GM19239 (cell line): ENCODE measurements at places on chromosomes 12 and 14.

DNA sequence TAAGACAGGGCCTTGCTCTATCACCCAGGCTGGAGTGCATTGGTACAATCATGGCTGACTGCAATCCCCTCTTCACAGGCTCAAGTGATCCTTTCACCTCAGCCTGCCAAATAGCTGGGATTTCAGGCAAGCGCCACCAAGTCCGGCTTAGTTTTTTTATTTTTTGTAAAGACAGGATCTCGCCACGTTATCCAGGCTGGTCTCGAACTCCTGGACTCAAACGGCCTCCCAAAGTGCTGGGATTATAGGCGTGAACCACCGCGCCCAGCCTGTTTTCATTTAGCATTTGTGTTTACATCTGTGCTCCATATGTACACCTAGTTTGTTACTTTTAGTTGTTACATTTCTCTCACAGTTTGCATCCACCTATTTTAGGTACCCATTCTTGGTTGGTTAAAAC is 32.5 kb upstream of the LIMA1 start:
- no peak for DNase-seq

GRCh38 chr12:113619202-113619601 is 147.5 kb upstream of the LHX5 start:
- no peak for DNase-seq

DNA sequence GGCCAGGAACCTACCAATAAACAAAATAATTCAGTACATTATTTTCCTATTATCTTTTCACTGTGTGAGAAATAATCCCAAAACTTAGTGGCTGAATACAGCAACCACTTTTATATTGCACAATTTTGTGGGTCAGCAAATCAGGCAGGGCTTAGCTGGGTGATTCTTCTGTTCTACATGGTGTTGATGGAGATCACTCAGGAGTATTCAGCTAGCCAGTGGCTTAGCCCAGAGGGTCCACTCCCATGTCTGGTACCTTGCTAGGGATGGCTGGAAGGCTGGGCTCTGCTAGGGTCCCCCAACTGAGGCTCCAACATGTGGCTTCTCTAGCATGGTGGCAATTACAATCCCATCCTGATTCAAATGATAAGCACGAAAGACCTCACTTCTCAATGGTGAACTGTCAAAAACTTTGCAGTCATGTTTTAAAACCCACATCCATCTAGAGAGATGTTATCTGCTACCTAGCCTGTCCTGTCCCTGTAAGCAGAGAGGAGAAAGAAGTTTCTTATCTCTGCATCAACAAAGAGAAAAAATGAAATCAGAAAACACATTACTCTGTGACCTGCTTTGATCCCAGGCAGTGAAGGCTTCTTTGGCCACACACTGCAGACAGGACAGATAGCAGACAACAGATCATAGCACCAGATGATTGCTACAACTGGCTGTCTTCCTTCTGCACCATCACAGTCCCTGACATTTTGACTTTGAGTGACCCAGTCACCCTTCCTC is 51.0 kb upstream of the MYL2 start:
- DNase-seq, result no peak

DNA sequence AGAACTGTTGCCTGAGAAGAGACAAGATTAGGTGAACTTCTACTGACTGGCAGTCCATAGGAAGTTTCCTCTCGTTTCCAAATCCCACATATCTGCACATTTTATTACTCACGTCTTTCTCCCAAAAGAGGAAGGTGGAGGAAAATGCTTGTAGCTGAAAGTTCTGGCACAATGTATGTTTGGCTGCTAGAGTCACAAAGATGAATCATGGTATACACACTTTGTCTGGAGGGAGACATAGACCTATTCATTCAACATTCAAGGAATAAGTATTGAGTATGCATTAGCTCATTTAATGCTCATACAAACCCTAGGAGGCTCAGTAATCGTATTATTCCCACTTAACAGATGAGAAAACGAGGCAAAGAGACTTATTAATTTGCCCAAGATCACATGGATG is 291.8 kb downstream of the FOXN3 start:
- no peak for DNase-seq

DNA sequence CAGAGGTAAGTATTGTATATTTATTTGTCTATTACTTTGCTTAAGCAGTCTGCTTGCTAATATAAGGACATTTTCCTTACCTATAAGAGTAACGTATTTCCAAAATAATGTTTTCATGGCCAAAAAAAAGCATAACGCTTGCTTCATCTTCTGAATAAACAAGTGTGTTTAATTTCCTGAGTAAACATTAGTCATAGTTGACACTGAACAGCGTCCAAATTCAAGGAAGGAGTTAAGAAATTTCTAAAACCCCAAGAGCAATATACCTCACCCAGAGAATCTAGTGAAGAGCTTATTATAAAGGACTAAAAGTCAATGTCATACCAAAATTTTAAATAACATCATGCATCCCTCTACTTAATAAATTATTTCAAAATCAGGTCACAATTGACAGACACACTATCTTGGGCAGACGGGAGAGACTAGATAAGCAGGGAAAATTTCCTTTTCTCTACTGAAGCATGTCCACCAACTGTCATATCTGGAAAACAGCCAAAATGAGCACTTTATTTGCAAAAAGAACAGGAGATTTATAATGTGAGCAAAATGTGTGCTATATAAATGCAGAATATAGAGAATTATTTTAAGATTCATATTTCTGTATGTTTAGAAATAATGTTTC is 25.1 kb downstream of the ANKS1B start:
- no peak for DNase-seq
